ENCODE measurements at places on chromosomes 4 and X. TPM values are rescaled to one million over a fixed set of nuclear protein-coding genes. Genes with fewer than 3 reads are reported as not detected.

The CXorf49B gene
- polyA plus RNA-seq = not detected

The TAF9B gene
- 13.9 TPM for polyA plus RNA-seq

The SLC4A4 gene
- 2.1 TPM for polyA plus RNA-seq

The TCEAL2 gene
- 124 TPM for polyA plus RNA-seq

The RTL9 gene
- polyA plus RNA-seq = not detected

The HEPH gene
- 21.0 TPM for polyA plus RNA-seq

DNA sequence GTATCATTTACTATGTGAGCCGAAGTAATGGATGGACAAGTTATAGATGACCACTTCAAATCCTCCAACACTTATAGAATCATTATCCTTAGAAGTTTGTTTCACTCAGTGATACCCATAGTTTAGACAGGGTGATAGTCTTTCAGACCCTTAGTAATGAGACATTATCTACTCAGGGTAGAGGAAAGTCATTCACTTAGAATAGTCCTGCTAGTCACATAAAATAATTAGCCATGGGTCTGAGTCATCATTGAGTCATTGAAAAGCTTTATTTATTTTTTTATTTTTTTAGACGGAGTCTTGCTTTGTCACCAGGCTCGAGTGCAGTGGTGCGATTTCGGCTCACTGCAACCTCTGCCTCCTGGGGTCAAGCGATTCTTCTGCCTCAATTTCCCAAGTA is 321.7 kb upstream of the FSTL5 start:
- no peak overlapping the region for H3K27ac ChIP-seq
- no peaks in the 10 kb centered on the region for H3K27me3 ChIP-seq
- H3K4me3 ChIP-seq = no peak overlapping the region
- DNase-seq = no peak
- H3K4me1 ChIP-seq = no peaks in the 10 kb centered on the region
- no peaks in the 10 kb centered on the region for H3K36me3 ChIP-seq

DNA sequence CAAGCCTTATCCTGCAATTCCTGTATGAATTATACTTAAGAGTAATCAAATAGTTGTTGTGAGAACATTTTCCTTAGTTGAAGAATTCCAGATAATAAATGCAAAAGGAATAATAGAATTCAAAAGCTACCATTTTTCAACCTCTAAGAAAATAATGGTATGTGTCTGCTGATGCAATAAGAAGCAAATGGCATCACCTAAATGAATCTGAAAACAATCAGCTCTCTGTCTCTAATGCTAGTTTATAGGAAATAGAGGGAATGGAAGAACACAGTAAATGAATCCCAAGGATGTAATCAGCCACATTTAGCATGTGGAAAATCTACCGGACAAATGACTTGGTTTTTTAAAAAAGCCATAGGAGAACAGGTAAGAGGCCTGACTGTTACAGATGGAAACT is 115.1 kb downstream of the DCHS2 start:
- no peaks in the 10 kb centered on the region for H3K4me1 ChIP-seq
- no peaks in the 10 kb centered on the region for H3K36me3 ChIP-seq
- no peak for DNase-seq

- H3K4me3 ChIP-seq = no peak overlapping the region
- no peaks in the 10 kb centered on the region for H3K36me3 ChIP-seq
- DNase-seq = no peak
- H3K27ac ChIP-seq = no peak overlapping the region
- no peaks in the 10 kb centered on the region for H3K4me1 ChIP-seq
Observed at GRCh38 chr4:141675384-141675783, 39.0 kb downstream of the IL15 start.

- no peak overlapping the region for H3K4me3 ChIP-seq
- H3K27ac ChIP-seq = no peak overlapping the region
- no peaks in the 10 kb centered on the region for H3K4me1 ChIP-seq
Observed at GRCh38 chr4:98433691-98434090, 172.5 kb downstream of the RAP1GDS1 start.

- no peak overlapping the region for H3K4me3 ChIP-seq
- H3K27ac ChIP-seq = no peak overlapping the region
- H3K36me3 ChIP-seq = no peaks in the 10 kb centered on the region
- no peak for DNase-seq
Observed at GRCh38 chrX:110734271-110734670, 61.3 kb downstream of the CHRDL1 start.

DNA sequence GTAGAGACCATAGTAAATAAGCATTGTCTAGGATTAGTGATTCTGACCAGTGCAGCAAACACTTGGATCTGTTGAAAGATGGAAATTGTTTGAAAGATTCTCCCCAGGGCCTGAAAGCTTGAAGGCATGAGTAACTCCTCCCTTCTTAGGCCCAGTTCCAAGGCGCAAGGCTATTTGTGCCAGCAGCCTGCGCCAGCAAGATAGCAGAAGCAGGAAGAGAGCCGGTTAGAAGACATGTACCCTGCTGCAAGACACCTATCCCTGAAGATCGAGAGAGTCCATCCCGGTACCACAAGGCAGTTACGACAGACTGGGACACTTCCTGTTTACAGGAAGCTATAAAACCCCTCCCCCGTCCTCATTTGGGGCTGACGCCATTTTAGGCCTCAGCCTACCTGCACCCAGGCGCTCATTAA is 72.4 kb upstream of the JADE1 start:
- no peak for DNase-seq
- H3K27me3 ChIP-seq = no peaks in the 10 kb centered on the region
- no peaks in the 10 kb centered on the region for H3K36me3 ChIP-seq
- no peak overlapping the region for H3K4me3 ChIP-seq

DNA sequence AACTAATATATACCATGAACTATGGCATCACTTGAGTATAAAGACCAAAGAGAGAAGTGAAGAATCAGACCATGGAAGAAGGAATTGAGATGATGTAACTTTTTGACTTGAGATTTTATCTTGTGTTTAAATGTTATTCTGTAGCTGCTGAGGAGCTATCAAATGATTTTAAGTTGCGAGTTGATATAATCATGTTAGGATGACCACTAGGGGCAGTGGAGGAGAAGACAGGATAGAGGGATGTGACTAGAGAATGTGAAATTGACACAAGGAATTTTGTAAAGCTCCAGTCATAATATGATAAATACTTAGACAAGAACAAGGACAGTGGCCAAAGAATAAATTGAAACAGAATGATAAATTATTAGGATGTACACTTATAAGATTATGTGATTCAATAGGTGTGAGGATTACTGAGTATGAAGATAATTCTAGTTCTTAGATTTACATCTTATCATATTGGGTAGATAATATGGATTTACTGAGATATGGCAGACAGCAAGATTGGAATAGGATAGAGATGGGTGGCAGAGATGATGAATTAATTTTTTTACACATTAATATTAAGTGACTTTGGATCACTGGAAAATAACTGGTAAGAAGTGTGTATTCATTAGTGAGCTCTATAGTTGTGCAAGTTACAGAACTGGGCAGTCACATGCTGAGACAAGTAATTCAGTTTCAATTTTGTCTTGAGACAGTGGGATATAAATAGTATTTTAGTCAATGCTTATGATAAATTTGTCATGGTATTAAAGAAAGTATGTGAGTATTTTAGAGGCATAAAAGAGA is 816.0 kb upstream of the PCDH10 start:
- no peaks in the 10 kb centered on the region for H3K27me3 ChIP-seq
- H3K4me3 ChIP-seq = no peak overlapping the region
- DNase-seq = no peak
- no peaks in the 10 kb centered on the region for H3K4me1 ChIP-seq
- H3K27ac ChIP-seq = no peak overlapping the region

DNA sequence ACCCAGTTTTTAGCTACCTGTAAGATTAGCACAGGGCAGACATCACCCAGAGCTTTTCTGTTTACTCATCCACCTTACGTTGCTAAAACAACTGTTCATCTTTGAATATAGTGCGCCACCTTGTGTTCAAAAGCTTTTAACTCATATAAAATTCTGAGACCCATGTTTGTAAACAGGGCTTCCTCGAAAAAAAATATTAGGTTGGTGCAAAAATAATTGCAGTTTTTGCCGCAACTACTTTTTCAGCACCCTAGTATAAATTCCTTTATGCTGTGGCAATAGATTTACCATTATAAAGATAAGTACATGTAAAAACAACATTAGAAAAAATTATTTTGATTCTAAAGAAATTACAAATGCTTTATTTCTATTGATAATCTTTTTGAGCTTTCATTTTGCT is 147.9 kb downstream of the LRBA start:
- H3K27ac ChIP-seq = no peak overlapping the region
- DNase-seq = no peak
- H3K4me1 ChIP-seq = no peaks in the 10 kb centered on the region
- no peaks in the 10 kb centered on the region for H3K27me3 ChIP-seq
- no peaks in the 10 kb centered on the region for H3K36me3 ChIP-seq

DNA sequence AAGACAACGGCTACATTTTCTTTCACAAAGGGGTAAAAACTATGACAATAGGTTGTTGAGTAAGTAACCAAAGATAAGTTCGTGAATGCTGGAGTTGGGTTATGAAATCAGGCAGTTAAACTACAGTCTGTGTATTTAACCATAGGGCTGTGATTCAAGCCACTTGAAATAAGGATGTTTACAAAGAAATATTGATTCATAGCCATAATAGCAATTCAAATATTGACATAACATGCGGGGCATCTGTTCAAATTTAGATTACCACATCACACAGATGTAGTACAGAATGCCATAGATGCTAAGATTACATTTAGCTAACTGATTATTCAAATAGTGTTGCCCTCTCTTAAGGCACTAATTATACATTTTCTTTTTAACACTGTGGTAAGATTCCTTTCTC is 364.1 kb downstream of the FSTL5 start:
- H3K27me3 ChIP-seq = no peaks in the 10 kb centered on the region
- no peaks in the 10 kb centered on the region for H3K36me3 ChIP-seq
- H3K27ac ChIP-seq = no peak overlapping the region
- H3K4me1 ChIP-seq = no peaks in the 10 kb centered on the region
- DNase-seq = no peak
- no peak overlapping the region for H3K4me3 ChIP-seq

GRCh38 chrX:134172588-134173259 is 64.3 kb upstream of the CCDC160 start:
- no peak overlapping the region for H3K27ac ChIP-seq
- no peaks in the 10 kb centered on the region for H3K4me1 ChIP-seq
- DNase-seq = no peak
- no peaks in the 10 kb centered on the region for H3K27me3 ChIP-seq
- H3K36me3 ChIP-seq = no peaks in the 10 kb centered on the region

DNA sequence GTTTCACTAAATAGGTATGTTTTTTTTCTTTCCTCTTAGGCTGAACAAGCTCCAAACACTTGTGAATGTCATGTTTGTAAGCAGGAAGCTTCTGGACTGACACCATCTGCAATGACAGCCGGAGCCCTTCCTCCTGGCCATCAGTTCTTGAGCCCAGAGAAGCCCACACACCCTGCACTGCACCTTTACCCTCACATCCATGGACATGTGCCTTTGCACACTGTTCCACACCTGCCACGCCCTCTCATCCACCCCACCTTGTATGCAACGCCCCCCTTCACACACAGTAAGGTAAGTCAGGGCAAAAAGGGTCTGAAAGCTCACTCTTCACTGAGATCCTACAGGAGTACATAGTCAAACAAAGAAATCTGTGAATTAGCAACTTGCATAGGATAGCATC is 84.1 kb downstream of the TNIP2 start:
- peaks cover 6% of the 10 kb centered on the region for H3K36me3 ChIP-seq
- peak overlapping the region; percentile 16 for H3K27ac ChIP-seq

DNA sequence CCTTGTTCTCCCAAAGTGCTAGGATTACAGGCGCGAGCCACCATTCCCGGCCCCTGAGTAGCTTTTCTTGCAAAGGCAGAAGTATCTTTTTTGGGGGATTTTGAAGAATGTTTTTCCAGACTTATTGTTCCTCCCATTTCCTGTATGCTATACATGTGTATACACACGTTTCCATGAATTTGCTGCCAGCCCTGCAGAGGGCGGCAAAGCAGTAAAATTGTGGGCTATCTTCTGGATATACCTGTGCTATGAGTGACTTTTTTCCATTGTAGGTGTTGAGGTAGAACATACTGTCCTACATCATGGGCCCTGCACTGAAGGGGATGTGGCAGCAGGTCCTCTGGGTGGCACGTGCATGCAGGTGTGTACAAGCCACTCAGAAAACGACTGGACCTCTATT is 16.9 kb upstream of the MED28 start:
- no peak overlapping the region for H3K4me3 ChIP-seq
- H3K27me3 ChIP-seq = no peaks in the 10 kb centered on the region
- no peak overlapping the region for H3K27ac ChIP-seq
- no peaks in the 10 kb centered on the region for H3K4me1 ChIP-seq
- DNase-seq = no peak
- no peaks in the 10 kb centered on the region for H3K36me3 ChIP-seq

DNA sequence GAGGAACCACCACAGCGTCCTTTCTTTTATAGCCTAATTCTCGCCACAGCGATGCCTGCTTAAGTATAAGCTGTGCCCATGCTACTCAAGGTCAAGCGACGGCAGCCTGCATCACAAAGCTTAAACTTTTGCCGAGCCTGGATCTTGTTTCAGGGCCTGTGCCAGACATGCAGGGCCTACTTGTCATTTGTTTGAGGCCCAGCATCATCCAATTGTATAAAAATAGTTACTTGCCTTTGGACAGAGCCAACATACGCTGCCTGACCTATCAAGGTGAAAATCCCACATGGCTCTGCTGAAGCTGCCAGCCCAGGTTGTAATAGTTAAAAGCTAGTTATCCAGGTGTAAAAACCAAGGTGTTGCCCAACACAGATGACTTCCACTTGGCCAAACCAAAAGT is 107.1 kb downstream of the TMEM131L start:
- no peaks in the 10 kb centered on the region for H3K27me3 ChIP-seq
- H3K27ac ChIP-seq = no peak overlapping the region
- no peak overlapping the region for H3K4me3 ChIP-seq
- peaks cover 5% of the 10 kb centered on the region for H3K4me1 ChIP-seq

GRCh38 chrX:16711219-16711811 is 1.2 kb downstream of the CTPS2 start:
- no peaks in the 10 kb centered on the region for H3K36me3 ChIP-seq
- H3K4me1 ChIP-seq = no peaks in the 10 kb centered on the region
- H3K27me3 ChIP-seq = no peaks in the 10 kb centered on the region
- peak overlapping the region; percentile 70 for H3K4me3 ChIP-seq
- DNase-seq = no peak

GRCh38 chr4:139692309-139693012 is 26.8 kb downstream of the MGST2 start:
- no peak overlapping the region for H3K27ac ChIP-seq
- H3K4me3 ChIP-seq = no peak overlapping the region
- DNase-seq = no peak
- no peaks in the 10 kb centered on the region for H3K27me3 ChIP-seq
- H3K36me3 ChIP-seq = no peaks in the 10 kb centered on the region

All from aorta (tissue), 5 donors.